A172 (cell line): ENCODE measurements at places on chromosomes 4 and X.

- DNase-seq, result no peak
Observed at GRCh38 chr4:1255151-1255550, 6.2 kb upstream of the CTBP1 start.

DNA sequence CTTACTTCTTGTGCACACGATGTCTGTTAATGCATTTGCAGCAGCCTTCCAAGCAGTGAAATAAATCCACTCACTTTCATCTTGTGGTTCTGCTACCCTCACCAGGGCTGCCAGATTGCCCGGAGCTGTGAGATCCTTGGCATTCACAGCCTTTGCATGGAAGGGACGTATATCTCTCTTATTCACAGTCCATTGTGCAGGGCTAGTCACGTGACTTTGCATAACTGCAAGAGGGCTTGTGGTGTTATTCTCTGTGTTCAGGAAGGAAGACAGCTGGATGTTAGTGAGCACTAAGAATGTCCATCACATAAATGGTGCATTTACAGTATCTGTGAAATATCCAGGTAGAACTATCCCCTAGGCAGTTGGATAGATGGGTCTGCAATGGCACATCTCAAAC lies 96.5 kb upstream of the BEND4 start:
- DNase-seq, result no peak

- DNase-seq, result no peak
Observed at GRCh38 chr4:40197879-40198689, 1.3 kb downstream of the RHOH start.

DNA sequence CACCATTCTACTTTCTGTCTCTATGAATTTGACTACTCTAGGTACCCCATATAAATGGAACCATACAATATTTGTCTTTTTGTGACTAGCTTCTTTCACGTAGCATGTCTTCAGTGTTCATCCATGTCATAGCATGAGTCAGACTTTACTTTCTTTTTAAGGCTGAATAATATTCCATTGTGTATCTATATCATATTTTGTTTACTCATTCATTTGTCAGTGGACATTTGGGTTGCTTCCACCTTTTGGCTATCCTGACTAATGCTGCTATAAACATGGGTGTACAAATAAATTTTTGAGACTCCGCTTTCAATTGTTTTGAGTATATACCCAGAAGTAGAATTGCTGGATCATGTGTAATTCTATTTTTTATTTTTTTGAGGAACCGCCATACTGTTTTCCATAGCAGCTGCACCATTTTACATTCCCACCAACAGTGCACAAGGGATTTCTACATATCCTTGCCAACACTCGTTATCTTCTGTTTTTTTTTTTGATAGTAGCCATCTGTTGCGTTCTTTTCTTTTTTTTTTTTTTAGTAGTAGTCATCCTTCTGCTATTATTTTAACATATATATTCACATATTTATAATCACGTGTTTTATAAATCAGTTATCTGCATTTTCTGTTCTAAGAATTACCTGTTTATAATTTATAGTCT lies 158.0 kb upstream of the MED14 start:
- no peak for DNase-seq

DNA sequence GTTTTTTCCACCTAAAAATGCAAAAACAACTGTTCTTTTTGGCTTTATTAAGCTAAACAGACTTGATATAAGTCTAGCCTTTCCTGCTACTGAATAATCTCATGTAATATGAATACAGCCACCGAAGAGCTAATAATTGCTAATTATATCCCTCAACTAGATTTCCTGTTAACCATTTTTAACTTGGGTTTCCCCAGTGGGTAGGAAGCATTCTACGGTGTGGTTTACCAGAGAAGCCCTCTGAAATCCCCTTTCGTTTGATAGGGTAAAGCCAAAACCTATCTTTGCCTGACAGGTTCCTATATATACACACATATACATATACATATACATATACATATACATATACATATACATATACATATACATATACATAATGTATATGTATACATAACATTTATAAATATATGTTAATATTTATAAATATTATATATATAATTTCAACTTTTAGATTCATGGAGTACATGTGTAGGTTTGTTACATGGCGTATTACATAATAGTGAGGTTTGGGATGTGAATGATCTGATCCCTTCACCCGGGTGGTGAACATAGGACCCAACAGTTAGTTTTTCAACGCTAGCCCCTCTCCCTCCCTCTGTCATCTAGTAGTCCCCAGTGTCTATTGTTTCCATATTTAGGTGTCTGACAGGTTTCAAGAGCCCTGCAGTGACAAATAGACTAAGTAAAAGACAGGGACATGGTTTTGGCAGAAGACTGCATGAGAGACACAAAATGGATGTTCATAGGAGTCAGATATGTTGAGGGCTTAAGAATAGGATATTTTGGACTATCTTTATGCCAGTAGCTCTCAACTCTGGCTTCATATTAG lies 62.4 kb downstream of the ATXN3L start:
- DNase-seq, result no peak

DNA sequence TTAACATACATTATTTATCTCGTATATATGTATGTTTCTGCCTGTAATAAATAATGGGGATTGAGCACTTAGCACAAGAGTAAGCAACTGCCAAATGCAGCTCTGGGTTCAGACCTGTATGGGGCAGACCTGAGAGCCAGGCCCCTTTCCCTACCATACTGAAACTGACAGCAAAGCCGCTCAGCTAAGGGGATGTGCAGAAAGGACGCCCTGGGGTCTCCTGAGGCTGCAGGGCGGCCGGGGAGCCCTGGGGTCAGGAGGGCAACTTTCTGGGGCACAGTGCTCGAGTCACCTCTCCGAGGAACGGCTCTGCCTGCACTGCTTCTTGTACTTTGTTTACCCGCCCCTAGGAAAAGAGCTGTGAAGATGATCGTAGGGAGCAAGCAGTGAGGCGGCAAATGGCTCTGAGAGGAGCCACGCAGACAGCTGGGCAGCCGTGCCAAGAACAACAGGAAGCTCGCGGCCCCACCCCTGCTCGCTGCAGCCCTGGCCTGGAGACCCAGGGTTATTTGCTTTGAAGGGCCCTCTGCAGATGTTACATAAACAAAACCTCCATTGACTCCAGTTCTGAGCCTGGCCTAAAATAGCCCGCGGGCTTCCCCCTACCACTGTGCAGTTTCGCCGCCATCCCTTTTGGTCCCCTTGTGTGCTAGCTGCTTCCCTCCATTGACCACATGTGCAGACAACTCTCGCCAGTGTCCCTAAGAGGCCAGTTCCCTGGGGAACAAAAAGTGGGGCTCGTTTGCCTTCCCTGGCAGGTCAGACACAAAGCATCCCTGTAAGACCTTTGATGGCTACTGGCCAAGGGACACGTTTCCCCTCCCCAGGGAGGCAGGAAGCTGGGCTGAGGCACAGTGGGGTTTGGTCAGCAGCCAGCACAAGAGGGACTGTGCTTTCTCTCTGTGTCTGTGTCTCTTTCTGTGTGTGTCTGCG lies 111.3 kb upstream of the LNX1 start:
- peak; percentile 70 for DNase-seq

DNA sequence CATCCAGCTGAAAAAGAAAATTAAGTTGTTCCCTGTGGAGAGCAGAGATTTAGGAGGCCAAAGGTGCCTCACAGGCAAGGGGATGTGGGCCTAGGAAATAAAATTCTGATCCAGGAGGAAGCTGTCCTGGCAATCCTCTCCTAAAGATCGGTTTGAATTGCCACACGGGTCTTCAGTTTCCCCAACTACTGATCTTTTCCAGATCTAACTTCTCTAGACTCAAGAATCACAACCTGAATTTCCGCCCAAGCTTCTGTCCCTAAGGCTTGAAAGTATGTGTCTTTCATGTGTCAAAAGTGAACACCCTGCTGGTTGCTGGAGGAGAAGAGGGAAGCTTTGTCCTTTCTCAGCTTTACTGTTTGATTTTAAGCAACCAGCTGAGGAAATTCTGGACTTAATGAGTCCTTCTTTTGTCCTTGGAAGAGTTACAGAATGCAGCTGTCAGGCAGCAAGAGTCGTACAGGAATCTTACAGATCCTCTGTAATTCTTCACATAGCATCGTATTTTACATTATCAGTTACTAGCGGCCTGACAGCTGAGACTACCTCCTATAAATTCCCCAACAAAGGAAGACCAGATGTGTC lies 93.8 kb downstream of the INPP4B start:
- DNase-seq, result no peak

DNA sequence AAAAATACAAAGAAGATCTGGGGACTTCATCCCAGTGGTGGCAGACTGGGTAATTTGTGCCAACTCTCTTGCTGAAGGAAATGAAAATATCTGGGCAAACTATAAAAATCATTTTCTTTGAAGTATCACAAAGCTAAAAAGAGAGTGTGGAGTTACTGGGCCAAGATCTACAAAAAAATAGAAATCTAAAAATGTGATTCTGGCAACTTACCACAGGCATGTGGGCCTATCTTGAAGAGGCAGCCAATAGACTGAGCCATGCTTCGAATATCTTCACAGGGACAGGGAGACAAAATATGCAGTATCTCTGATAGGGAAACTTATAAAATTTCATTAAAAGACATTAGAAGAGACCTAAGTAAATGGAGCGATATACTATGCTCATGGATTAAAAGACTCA lies 168.8 kb downstream of the RCHY1 start:
- DNase-seq, result peak; percentile 3

- no peak for DNase-seq
Observed at GRCh38 chrX:105468741-105469140, 248.2 kb upstream of the TEX13A start.

GRCh38 chrX:105758754-105759153 lies 63.6 kb upstream of the NRK start:
- no peak for DNase-seq

GRCh38 chr4:139954512-139954911 lies 199.5 kb downstream of the MAML3 start:
- no peak for DNase-seq

DNA sequence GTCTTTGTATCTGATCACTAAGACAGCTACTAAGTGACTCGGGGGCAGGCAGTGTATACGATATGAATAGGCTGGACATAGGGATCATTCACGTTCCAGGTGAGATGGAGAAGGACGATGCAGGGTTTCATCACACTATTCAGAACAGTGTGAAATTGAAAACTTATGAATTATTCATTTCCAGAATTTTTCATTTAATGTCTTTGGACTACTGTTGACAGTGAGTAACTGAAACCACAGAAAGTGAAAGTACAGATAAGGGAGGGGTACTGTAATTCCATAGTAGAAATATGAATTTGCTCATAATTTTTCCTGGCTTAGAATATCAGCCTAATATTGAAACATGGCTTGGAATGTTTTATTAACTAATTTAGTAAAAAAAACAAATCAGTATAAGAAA lies 24.4 kb downstream of the TMEM144 start:
- no peak for DNase-seq

DNA sequence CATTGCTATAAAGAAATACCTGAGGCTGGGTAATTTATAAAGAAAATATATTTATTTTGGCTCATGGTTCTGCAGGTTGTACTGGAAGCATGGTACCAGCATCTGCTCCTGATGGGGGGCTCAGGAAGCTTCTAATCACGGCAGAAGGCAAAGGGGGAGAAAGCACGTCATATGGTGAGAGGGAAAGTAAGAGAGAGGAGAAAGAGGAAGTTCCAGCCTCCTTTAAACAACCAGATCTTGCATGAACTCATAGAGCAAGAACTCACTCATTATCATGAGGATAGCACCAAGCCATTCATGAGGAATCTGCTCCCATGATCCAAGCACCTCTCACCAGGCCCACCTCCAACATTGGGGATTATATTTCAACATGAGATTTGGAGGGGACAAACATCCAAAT lies 125.0 kb upstream of the GRPR start:
- DNase-seq, result no peak

DNA sequence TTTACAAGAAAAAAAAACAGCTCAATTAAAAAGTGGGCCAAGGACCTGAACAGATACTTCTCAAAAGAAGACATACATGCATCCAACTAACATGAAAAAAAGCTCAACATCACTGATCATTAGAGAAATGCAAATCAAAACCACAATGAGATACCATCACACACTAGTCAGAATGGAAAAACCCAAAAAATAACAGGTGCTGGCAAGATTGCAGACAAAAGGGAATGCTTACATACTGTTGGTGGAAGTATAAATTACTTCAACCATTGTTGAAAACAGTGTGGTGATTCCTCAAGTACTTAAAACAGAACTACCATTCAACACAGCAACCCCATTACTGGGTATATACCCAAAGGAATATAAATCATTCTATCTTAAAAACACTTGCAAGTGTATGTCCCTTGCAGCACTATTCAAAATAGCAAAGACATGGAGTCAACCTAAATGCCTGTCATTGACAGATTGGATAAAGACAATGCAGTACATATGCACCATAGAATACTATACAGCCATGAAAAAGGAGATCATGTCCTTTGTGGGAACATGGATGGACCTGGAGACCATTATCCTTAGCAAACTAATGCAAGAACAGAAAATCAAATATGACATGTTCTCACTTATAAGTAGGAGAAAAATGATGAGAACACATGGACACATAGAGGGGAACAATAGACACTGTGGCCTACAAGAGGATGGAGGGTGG lies 97.6 kb downstream of the RAB28 start:
- DNase-seq, result no peak

GRCh38 chrX:17580539-17581152 lies 156.6 kb upstream of the SCML1 start:
- peak; percentile 62 for DNase-seq

DNA sequence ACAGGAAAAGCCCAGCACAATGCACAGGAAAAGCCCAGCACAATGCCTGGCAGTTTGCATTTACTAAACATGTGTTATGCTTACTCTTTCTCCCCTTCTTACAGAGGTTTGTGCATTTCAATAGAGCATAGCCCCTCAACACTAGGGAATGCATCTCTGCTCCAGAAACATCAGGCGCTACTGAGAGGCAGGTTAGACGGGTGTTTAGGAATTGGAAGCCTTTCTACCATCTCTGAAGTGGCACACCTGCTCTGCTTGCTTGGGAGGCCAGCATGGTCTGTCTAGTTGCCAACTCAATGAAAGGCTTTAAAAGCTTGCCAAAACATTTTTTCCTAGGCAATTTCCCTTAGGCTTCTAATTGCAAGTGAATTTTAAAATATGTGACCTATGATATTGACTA lies 55.7 kb downstream of the GRID2 start:
- no peak for DNase-seq

DNA sequence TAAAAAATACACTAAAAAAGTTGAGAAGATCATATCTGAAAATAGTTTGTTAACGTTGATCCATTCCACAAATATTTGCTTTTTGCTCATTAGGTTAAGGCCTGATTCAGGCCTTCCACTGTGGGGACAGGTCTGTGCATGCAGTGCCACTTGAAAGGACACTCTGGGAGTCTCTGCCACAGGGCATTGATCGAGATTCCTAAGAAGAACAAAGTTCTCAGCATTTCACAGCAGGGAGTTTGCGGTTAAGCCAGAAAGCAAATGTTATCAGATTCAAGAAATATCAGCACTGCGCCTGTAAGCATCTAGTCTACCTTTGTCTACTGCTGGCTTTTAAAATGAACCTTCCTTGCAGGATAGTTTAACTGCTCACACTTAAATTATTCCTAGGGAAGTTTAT lies 62.2 kb upstream of the TNIP3 start:
- no peak for DNase-seq
